ENCODE measurements at places on chromosomes 5 and 9.

DNA sequence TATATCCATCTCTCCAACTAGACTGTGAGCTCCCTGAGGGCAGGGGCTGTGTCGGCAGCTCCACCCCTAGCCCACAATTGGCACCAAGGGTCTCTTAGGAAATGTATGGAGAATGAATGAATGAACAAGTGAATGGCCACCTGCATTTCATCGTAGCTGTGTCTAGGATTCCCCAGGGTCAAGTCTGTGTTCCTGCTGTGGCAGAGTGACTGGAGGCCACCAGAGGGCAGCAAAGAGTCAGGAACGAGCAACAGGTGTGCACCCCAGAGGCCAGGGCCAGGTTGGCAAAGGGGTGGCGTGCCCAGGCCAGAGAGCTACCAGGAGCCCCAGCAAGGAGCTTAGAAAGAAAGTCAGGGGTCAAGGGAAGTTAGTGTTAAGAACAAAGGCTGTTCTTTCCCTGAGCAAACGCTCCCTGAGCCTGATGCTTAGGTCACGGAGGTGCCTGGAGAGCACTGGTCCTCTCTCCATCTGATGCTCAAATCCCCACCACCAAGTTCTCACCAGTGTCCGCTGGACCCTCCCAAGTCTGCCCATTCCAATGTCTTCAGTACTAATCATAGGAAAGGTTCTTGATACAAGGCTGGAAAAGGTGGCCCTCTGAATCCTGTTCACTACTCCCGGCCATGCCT lies 160.7 kb downstream of the PAX5 start:
- DNase-seq, result peak; percentile 60

DNA sequence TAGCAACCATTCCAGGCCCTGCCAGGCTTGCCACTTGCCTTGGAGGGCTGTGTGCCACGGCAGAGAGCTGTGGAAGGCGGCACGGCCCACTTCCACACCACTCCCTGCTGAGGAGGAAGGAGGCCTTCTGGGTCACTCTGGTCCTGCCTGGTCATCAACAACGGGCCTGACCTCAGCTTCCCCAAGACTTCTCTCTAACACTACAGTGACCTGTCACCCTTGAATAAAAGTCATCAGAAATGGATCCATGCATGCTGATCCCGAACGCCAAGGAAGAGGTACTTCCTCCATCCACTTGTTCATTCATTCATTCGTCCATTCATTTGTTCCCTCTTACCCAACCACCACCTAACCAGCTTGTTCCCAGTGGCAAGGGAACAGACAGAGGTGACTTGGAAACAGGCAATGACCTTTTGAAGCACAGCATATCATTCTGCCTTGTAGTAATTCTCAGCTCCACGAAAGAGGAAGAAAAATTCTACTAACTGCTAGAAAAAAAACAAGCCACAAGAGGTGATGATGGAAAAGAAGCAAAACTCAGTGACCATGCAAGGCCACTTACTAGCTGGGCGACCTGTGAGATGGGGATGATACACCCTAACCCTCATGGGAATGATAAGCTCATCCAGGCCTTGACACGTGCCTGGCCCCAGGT lies 58.6 kb downstream of the STK10 start:
- DNase-seq, result no peak

DNA sequence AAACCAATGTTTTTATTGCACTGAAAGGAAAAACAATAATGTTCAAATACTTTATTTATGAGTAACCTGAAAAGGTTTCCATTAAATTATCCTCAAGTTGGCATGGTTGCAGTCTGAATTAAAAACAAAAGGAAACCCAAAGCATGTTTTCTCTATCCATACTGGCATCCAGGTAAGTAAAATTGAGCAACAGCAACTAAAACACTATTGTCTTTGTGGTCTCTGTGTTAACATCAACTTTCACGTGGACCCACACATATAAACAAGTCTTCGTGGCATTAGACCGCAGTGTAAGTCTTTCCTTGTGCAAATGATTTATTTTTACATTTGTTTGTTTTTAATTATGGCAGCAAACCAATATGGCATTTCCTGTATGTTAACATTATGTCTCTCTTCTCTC lies 757.6 kb downstream of the SEMA5A start:
- DNase-seq, result no peak

- DNase-seq, result no peak
Measured at GRCh38 chr9:113298311-113298710, 4.9 kb downstream of the RNF183 start.

- no peak for DNase-seq
Measured at GRCh38 chr5:35803191-35803651, 53.5 kb upstream of the IL7R start.

GRCh38 chr9:103900466-103900865 lies 193.6 kb upstream of the SMC2 start:
- no peak for DNase-seq

DNA sequence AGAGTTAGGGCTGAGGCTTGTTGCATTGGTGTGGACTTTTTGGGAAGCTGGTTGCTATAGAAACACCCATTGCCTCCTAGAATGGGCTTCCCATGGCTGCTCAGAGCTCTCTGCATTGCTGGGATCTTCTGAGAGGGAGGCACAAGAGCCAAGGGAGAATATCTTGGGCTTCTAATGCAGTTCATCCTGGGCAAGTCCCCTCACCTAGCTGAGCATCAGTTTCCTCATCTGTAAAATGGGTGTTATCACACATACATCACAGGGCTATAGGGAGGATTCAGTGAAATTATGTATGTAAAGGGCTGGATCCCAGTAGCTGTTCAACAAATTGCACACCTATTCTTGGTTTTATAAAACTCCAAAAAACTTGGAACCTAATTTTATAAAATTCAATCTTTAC lies 106.1 kb upstream of the ALDH1B1 start:
- DNase-seq, result no peak

DNA sequence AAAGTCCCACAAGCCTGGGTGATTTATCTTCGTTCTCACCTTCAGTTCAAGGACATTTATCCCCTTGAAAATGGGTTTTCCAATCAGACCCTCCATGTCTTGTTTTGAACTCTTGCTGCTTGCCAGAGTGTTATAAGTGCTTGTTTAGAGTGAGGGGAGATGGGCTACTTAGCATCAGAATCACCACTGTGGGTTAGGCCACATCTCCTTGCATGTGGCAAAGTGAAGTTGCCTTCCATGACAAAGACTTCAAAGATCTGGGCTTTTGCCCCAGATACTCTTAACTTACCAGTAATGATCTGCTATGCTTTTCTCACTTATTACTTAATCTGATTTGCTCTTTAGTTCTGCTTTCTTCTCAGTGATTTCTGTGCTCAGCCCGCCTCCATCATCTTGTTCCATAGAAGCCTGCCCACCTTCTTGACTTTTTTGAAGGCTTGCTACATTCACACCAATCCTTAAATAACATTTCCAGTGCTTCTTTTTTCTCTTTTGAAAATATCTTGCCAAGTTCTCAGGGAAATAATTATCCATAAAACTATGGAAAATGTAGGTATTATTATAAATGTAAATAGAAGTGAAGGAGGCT lies 39.0 kb downstream of the GPR21 start:
- DNase-seq, result no peak

DNA sequence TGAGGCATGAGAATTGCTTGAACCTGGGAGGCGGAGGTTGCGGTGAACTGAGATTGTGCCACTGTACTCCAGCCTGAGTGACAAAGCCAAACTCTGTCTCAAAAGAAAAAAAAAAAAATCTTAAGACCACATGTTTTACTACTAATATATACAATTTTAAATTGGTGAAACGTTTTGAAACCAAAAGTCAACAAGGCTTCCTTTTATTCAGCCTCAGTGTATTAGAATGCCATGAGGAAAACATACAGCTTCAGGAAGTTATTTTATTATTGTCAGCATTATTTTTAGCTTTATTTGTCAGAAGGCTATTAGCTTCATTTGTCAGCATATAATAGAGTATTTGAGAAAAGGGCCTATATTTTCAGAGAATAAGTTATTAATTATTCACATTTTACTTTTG lies 163.9 kb upstream of the SH3GL2 start:
- DNase-seq, result no peak

DNA sequence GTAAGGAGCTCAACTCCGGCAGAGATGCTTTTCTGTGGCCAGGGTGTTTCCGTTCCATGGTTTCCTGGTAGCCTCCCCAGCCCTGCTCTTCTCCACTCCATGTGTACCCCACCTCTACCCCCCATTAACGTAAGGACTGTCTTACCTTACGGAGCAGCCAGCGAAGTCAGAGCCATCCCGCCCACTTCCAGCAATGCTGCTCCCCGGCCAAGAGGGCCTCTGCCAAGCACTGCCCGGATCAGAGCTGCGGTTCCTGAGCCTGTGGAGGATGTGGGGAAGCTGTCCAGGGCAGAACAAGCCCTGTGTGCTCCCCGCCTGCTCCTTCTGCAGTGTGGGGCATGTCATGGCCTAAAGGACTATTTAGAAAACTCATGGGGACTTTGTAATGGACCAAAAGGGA lies 261.2 kb downstream of the GADD45G start:
- DNase-seq, result no peak

- no peak for DNase-seq
Measured at GRCh38 chr5:54470128-54470527, 14.6 kb downstream of the HSPB3 start.

DNA sequence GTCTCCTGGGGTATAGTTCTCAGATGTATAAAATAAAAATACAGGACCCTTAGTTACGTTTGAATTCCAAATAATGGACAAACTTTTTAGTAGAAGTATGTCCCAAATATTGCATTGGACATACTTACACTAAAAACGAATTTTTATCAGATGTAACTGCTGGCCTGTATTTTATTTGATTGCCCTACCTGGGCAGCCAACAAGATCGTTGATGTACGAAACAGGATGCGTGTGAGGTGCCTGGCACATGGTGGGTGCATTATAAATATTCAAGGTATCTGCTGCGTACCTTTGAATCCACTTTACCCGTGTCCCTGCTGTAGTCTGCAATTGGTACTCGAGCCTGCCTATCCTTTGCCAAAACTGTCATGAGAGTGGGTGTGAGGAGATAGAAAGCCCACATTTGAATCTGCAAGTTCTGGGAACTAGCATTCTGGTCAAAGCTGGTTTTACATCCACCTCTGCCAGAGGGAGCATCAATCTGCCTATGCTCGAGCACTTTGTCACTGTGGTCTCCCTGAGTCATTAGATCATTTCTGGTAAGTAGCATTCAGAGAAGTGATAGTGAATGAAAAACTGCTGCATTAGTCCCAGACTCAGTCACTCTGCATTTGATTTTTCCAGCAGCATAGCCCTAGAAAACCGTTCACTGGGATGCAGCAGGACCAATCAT lies 133.7 kb upstream of the IQGAP2 start:
- DNase-seq, result no peak

DNA sequence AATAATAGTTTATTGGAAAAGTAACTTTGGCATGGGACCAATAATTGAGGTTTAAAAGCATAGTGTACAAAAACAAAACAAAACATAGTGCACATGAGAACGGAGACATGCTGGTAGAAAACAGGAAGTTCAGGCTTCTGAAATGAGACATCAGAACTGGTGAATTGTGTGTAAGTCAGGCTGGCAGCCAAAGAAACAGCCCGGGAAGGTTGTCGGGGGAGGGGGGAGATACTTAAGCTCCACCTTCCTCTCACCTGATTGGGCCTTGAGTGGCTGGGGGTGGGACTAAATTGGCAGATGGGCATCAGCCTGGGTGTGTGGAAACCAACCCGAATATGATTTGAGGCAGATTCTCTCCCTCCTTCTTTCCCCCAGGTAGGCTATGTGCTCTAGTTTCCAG lies 256.3 kb downstream of the SMARCA2 start:
- no peak for DNase-seq

DNA sequence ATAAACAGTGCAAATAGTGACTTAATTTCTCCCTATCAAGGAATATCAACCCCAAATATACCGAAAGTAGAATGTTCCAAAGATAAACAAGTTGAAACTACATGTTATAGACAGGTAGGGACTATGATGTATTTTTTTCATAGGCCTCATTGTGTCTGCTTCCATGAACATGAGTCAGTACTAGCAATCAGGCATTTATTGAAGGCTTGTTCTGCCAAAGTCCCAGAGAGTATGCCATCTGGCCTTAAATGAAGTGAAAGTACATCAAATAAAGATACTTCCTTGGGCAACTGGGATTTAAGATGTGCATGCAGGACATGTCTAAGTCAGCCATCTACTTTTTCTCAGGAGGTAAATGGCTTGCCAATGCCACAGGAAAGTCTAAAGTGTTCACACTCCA lies 6.5 kb downstream of the GHR start:
- no peak for DNase-seq

- no peak for DNase-seq
Measured at GRCh38 chr5:147963948-147964693, 57.8 kb upstream of the C5orf46 start.

GRCh38 chr9:119318371-119318770 lies 50.9 kb downstream of the BRINP1 start:
- no peak for DNase-seq
